ENCODE measurements at places on chromosomes 4 and X.

DNA sequence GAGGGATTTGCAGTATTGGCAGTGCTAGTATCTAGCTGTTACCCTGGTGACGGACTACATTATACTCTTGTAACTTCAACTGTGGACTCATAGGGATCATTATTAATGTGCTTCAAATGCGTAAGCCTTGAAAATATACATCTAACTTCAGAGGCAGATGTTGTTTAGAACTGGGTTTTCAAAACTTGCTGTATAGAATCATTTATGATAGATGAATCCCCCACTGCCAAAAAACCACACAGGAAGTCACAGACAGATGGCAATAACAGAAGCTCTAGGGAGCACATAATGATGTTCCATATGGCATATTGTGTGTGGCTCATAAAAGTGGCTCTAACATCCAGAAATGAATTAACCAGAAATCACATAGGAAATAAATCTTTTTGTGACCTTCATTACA lies 62.3 kb upstream of the RELL1 start:
- DNase-seq, result no peak

GRCh38 chr4:143186212-143186611 lies 1.5 kb downstream of the USP38 start:
- no peak for DNase-seq

- no peak for DNase-seq
These were observed 7.9 kb downstream of the TET2 start for GRCh38 chr4:105154576-105154975.

DNA sequence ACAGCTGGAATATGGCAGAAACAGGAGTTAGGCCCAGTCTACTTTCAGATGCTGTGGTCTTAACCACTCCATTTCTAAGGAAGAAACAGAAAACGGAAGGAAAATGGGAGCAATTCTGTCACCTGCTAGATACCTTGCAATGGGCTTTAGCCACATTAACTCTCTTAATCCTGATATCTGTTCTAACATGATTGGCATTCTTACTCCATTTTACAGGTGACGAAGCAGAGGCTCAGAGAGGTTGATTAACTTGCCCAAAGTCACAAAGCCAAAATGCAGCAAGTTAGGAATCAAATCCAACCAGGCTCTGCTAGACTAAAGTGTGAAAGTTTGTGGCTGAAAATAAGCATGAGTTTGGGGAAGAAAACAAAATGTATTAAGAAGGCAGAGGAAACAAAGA lies 196.9 kb downstream of the MAML3 start:
- no peak for DNase-seq

- DNase-seq, result peak; percentile 2
These were observed 17.5 kb upstream of the SH3KBP1 start for GRCh38 chrX:19904778-19905367.

DNA sequence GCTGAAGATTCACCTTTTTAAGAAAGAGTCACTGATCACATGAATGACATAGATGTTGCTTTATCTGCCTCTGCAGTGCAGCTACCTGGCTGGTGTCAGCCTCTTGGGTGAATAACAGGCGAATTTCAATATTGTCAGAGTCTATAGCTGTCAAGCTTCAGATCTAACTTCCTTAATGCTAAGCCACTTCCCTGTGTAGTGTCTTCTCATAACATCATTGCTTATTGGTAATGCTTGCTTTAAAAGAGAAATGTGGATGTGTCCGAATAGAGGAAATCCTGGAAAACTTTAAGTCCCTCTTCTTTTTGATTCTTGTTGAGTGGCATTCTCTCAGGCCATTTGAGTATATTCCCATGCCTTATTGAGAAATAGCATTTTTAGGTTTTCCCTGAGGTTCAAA lies 7.3 kb upstream of the IGFBP7 start:
- DNase-seq, result no peak

- DNase-seq, result no peak
These were observed 230.9 kb downstream of the ANTXR2 start for GRCh38 chr4:79842162-79842561.

DNA sequence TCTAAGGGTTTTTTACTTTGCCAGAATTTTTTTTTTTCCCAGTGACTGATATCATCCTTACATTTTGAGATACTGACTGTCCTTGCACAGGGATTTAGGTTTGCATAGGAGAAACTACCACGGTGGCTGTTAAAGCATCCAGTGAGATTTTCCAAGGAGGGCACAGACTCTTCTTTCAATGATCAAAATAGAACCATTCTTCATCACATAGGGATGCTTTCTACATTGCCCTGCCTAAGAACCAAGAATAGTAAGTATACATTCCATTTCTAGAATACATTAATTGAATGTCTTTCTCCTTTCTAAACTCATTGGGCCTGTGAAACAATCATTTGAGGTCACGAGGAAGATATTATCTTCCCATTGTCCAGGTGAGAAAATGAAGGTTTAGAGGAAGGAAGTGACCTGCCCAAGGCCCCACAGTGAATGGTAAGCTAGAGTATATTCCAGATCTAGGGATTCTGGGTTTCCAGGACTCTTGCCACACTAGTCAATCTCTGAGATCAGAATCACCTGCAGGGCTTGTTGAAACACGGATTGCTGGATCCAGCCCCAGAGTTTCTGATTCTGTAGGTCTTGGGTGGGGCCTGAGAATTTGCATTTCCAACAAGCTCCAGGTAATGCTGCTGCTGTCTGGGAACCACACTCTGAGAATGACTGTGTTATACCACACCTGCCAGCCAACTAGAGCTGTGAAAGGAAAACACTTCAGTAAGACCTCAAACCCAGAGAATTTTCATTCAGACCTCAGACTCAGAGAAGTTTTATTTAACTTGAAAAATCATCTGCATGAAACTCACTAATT lies 17.7 kb upstream of the TMEM154 start:
- DNase-seq, result no peak

DNA sequence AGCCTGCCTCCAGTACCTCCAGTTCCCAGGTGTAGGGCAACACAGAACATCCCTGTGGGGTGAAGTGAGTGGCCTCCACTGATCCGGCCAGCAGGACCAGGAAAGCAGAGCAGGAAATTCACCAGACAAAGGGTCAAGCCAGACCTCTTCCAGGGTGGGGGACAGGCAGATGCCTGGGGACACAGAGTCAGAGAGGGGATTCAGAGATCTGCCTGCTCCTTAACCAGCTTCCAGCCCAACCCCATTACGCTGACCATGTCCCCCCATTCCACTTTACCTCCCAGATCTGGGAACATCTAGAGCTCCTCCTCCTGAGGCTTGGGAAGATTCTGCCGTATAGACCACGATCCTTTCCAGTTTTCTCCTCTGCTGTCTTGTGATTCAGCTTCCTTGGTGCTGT lies 72.9 kb upstream of the MTM1 start:
- no peak for DNase-seq

- no peak for DNase-seq
These were observed 84.4 kb downstream of the HTRA3 start for GRCh38 chr4:8353912-8354453.

DNA sequence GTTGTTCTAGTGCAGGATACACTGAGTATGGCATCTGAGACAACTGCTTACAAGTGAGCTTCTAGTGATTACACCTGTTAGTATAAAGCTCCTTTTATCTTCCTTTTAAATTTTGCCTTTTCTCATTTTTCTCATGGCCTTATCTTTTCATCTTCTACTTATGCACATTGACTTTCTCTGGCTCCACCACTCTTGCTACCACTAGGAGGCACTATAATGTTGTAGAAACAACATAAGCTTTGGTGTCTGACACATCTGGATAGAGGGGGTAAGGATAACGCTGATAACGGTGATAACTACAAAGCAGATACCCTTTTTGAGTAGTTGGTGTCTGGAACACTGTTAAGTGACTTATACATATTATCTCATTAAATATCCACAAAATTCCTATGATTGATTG lies 187.4 kb upstream of the TEX13C start:
- no peak for DNase-seq

DNA sequence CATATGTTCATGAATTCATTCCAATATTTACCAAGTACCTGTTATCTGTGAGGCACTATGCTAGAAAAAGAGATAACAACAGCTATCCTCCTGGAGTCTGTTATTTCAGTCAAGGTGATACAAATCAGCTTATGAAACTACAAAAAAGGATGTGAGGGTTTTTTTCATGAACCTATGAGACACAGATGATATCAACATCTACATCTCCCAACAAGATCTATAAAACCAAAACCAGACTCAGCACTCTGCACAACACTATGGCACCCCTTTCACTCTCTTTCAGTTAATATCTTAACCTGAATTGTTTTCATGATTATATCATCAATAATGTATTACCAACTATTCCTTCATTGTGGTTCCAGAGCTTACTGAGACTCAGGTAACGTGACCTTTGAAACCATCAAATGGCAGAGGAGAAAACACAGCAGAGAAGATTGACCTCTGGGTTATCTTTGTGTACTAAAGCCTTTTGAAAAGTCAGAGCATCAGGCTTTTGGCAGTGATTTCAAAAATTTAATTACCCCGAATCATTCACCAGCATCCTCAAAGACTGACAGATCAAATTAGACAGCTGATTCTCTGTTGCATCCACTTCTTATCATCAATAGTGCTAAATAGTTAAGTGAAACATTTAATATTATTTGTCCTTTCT lies 244.6 kb upstream of the FTHL17 start:
- DNase-seq, result no peak

DNA sequence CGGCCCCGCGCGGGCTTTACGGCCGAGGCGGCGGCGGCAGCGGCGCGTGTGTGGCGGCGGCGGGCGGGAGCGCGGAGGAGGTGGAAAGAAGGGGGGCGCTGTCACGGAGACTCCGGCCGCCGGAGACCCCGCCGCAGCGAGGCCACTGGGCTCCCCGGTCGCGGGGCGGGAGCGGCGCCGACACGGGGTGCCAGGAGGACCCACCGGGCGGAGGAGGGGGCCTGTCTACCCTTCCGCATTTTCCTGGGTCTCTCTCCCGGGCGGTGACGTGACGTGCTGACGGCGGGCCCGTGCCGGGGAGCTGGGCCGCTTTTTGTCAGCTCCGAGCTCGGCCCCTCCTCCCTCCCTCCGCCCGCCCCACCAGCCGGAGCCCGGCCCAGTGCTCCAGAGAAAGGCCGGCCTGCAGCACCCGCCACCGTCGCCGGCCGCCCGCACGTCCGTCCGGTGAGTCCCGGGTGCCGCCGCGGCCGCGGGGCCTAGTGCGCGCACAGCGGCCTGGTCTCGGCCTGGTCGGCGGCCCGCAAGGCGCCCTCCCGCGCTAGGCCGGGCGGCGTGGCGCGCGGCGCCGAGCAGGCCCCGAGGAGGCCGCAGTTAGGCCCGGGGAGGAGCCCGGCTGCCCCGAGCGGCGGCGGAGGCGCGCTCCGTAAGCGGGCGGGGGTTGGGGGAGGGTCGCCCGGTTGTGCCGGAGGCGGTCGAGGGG lies at the start of gene ZFX:
Gene ZFX (plus strand): TSS at position 379 of the 700 bp plus-strand sequence. CDS start 23,014 bp downstream, outside the sequence.
- no peak for DNase-seq

- DNase-seq, result no peak
These were observed 88.3 kb downstream of the IL15 start for GRCh38 chr4:141724646-141725045.

DNA sequence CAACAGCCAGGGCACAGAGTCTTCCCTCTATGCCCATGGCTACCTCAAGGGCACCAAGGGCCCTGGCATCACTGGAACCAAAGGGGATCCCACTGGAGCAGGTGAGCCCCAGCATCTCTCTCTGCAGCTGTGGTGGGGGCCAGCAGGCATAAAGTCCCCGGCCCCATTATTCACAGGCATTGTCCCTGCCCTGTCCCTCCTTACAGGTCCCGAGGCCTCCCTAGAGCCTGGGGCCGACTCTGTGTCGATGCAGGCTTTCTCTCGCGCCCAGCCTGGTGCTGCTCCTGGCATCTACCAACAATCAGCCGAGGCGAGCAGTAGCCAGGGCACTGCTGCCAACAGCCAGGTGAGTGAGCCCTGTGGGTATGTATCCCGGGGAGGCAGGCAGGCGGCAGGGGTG lies 12.3 kb upstream of the UBA1 start:
- no peak for DNase-seq

GRCh38 chrX:69024931-69025330 lies 140.3 kb downstream of the PJA1 start:
- no peak for DNase-seq

- DNase-seq, result no peak
These were observed 23.0 kb downstream of the CDKL5 start for GRCh38 chrX:18448416-18448815.

DNA sequence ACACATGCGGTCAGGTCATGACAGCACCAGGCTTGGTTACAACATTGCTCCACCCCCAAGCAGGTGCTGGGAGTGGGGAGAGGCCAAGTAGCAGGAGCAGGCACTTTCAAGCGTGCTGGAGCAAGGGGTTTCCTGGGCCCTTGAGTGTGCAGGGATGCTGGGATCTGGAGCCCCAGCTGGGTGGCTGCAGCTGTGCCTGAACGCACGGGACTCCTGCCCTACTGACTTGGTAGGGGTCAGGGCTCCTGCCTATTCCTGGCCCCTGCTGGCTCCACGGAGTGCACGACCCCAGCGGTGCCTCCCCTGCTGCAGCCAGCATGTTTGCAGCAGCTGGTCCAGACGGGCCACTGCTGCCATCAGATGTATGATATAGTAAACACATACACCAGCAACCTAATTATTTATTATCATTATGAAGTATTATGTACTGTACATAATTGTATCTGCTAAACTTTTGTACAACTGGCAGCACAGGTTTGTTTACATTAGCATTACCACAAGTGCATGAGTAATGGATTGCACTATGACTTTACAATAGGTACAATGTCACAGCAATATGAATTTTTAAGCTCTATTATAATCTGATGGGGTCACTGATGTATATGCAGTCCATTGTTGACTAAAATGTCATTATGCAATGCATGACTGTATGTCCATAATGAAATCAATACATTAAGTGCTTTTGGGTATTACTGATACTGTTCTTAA lies 620.6 kb downstream of the RAPGEF2 start:
- no peak for DNase-seq

- no peak for DNase-seq
These were observed 812.1 kb upstream of the INTU start for GRCh38 chr4:126820631-126821030.

- no peak for DNase-seq
These were observed 202.1 kb downstream of the GPC3 start for GRCh38 chrX:133783274-133783673.

- DNase-seq, result no peak
These were observed 5.7 kb upstream of the IL13RA2 start for GRCh38 chrX:115023139-115023538.

- DNase-seq, result no peak
These were observed 46.3 kb upstream of the CLCN4 start for GRCh38 chrX:10110316-10110935.

DNA sequence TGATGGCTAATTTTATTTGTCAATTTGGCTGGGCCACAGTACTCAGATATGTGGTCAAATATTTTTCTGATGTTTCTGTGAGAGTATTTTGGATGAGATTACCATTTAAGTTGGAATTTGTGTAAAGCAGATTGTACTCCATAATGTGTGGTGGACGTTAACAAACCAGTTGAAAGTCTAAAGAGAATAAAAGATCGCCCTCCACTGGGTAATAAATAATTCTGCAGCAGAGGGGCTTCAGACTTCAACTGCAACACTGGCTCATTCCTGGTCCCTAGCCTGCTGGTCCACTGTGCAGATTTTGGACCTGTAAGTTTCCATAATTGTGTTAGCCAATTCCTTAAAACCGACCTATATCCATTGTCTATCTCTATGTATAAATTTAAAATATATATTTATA lies 540.3 kb downstream of the PCDH18 start:
- DNase-seq, result no peak

GRCh38 chr4:41110050-41110449 lies 104.3 kb downstream of the APBB2 start:
- no peak for DNase-seq

- no peak for DNase-seq
These were observed 57.7 kb upstream of the TENM3 start for GRCh38 chr4:182185491-182185890.

Data from NCI-H187 (cell line).